Activated CD4-positive, alpha-beta memory T cell treated with anti-CD3 and anti-CD28 coated beads for 36 hours (primary cell): ENCODE measurements at places on chromosomes 3 and 15. TPM values are rescaled to one million over a fixed set of nuclear protein-coding genes. Genes with fewer than 3 reads are reported as not detected.

The PPCDC gene
- 18.8 TPM for total RNA-seq

The RASGRF1 gene
- not detected for total RNA-seq

The LTK gene
- 0.29 TPM for total RNA-seq

The DAG1 gene
- total RNA-seq, result 9.4 TPM

The GOLGA8O gene
- not detected for total RNA-seq

The TGM5 gene
- total RNA-seq, result not detected

The HYKK gene
- total RNA-seq, result 2.2 TPM

The UBAP1L gene
- total RNA-seq, result 2.4 TPM

GRCh38 chr3:18027161-18027939, 284.9 kb upstream of the TBC1D5 start:
- no peak for DNase-seq

GRCh38 chr3:173943264-173943663, 545.7 kb downstream of the NLGN1 start:
- DNase-seq, result no peak

GRCh38 chr15:67785431-67785830, 39.9 kb upstream of the SKOR1 start:
- no peak for DNase-seq

DNA sequence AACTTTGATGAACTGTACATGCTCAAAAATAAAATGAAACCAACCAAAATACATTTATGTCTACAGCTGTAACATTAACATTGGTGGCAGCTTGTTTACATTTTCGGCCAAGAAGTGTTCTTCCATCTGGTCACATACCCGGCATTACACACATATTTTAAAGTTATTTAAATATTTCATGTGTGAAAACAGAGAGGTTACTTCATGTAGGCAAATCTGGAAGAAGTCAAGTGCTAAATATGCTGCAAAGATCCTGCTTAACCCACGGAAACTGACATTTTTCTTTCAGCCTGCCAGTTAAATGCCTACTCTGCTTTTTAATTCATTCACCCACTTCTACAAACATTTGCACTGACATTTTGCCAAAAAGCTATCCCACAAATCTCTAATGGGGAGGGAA, 69.7 kb downstream of the MB21D2 start:
- DNase-seq, result no peak

DNA sequence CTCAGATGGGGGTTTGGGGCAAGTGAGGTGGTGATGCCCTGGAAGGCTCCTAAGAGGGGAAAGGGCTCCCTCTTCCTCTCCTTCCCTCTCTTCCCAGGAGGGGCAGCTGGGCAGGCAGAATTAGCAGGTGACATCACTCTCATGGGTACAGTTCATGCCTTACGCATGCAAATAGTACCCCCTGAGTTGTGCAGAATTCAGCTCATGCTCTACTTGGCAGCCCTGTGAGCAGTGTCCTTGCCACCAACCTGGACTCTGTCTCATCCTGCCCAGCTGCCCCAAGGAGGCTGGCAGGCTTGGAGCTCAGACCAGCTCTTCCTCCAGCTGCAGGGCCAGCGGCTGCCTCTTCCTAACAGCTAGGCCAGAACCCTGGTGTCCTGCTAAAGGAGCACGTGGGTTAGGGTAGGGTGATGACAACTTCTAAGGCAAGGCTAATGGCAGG, 3.3 kb downstream of the CHAC1 start:
- DNase-seq, result no peak

- no peak for DNase-seq
Observed at GRCh38 chr3:178538056-178538455, 1.8 kb downstream of the KCNMB2 start.

GRCh38 chr3:171802590-171802956, 7.7 kb downstream of the PLD1 start:
- DNase-seq, result no peak

- no peak for DNase-seq
Observed at GRCh38 chr3:186268616-186269448, 93.2 kb downstream of the DGKG start.

DNA sequence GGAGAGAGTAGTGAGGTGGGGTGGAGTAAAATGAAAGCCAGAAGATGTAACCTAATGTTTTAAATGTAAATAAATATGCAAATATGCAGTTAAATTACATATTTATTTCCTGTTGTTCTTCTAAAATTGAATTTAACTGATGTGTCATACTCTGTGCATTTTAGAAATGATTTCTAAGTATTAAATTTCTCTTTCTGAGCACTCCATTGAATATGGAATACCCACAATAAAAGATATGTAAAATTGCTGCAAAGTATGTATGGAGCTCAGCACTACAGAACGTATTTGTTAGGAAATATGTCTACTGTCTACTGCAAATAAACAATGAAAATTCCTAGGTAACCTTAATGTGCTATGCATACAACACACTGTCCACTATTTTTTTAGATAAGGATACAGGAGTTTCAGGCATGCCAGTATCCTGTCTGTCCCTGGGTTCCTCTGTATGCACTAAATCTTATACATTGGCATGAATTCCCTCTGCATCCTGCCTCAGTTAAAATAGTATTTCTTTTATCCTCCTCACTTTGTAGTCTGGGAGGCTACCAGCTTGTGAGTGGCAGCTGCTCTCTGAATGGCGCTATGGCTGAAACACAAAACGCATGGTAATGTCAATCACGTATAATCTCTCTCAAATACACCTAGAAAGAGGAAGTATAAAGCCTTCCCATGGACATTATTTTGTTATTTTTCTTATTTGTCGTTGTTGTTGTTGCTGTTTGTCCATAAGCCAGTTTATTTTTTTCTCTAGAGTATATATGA, 579.5 kb downstream of the PYDC2 start:
- DNase-seq, result no peak

DNA sequence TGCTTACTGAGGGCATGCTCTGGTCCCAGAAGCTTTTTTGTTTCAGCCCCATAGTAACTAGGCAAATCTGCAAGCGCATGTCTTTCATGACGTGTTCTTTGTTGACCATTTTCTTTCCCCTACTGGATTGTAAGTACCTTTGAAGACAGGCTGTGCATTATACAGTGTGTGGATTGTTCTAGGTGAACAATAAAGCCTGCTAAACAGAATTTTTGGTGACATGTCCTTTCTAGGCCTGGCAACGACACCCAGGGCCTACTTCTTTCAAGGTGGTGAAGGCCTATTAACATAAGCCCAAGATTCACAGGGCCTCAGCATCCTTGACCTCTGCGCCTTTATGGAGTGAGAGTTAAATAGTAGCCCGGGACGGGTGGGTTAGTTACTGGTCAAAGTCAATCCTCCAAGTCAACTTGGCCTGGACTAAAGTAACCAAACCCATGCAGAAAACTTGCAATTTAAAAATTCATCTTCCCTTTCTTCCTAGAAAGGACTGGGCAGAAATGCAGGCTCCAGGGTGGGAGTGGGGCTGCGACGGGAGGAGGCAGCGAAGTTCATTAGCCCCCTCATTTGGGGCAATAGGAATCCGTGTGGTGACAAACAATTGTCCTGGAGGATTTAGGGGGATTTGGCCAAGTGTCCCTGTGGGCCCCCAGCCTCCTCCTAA, 37.6 kb upstream of the TRIM71 start:
- DNase-seq, result no peak

DNA sequence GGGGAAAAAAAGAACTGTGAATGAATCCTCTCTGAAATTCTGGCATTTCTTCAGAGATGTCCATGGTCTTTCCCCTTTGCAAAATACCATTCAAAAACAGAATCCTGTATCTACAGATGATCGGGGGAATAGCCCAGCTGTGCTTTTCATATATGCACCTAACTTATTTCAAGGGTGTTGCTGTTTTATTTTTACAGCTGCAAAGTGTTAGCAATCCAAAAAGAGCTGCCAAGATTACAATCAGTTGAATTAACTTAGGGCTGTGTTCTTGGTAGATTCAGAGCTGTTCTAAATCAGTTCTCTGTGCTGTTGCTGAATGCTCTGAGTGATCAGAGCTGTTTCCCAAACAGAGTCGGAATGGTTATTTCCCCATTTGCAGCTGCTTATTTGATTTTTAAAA, 175.7 kb upstream of the SEMA6D start:
- no peak for DNase-seq

GRCh38 chr3:23668430-23668904, 137.3 kb upstream of the UBE2E1 start:
- no peak for DNase-seq

DNA sequence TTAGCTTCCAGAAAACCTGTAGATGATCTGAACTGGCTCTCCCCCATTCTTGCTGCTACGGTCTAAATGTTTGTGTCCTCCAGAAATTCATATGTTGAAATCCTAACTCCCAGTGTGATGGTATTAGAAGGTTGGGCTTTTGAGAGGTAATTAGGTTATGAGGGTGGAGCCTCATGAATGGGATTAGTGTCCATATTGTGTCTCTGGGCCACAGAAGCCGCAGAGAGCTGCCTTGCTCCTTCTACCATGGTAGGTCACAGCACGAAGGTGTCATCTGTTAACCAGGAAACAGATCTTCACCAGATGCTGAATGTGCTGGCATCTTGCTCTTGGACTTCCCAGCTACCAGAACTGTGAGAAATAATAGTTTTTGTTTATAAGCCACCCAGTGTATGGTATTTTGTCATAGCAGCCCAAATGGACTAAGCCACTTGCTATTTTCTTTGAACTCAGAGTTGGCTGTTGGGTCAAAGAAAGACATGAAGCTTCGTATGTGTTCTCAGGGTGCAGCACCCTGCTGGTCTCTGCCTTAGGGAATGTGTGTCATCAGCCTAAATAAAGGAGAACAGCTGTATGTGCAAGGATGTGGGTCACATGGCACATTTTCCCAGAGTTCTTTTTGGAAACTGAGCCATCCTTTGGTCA, 317.5 kb upstream of the SLCO3A1 start:
- DNase-seq, result no peak

DNA sequence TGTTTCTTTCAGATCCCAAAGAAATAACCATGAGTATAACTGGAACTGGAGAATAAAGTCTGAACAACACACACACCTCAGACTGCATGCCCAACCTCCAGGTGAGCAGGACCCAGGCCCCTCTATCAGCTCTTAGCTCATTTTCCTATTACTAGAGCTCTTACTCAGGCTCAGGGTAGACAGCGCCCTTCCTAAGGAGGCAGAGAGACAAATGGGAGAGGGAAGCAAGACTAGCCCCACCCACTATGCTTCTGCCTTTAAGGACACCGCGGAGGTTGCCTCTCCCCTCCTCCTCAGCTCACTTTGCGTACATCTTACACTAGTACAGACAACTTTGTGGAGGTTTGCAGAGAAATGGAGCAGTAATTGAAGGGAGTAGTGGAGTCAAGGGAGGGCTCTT, 44.0 kb upstream of the GLCE start:
- no peak for DNase-seq

GRCh38 chr3:157463816-157464215, 27.2 kb downstream of the PTX3 start:
- DNase-seq, result no peak
